Right lobe of liver (tissue), 6 donors: ENCODE measurements at places on chromosomes 3 and 15. TPM values are rescaled to one million over a fixed set of nuclear protein-coding genes. Genes with fewer than 3 reads are reported as not detected.

Gene SEMA6D
- 1.0 TPM for total RNA-seq

Gene AMIGO3
- total RNA-seq = 0.99 TPM

Gene TOP2B
- 33.2 TPM for total RNA-seq

Gene CSPG5
- total RNA-seq = not detected

Gene PLSCR2
- total RNA-seq = not detected

Gene GABRR3
- total RNA-seq = not detected

DNA sequence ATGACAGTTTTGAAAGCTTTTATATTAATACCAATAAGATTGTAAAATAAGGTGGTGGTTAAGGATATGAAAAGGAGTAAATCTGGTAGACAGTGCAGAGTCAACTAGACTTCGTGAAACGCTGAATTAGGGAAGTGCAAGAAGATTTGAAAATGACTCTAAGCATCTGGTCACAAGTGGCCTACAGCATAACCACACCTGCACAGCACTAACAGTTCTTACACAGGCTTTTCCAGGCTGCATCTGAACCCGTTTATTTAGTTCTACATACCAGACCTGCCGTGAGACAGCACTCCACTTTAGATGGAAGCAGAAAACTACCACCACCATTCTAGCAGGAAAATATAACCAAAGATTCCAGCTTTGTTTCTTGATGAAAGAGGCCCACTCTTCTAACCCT, 1.9 kb downstream of the DMXL2 start:
- no peak for DNase-seq

GRCh38 chr3:124773351-124774326, 43.4 kb downstream of the UMPS start:
- no peak for DNase-seq

DNA sequence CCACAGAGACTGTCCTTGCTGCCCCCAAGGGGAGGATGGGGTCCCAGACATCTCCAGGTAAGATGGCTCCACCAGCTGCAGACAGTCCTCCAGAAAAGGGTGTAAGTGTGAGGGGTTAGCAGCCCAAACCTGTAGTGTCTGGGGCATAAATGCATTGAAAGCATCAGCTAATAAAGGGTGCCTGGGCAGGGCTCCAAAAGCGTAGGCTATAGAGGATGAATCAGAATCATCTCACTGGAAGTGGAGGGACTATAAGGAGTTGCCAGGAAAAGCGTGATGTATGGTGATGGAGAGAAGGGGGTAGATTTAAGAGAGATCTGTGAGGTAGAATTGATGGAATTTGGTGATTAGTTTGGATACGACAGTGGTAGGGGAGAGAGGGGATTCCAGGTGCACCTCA, 79.9 kb upstream of the ONECUT1 start:
- DNase-seq = no peak

DNA sequence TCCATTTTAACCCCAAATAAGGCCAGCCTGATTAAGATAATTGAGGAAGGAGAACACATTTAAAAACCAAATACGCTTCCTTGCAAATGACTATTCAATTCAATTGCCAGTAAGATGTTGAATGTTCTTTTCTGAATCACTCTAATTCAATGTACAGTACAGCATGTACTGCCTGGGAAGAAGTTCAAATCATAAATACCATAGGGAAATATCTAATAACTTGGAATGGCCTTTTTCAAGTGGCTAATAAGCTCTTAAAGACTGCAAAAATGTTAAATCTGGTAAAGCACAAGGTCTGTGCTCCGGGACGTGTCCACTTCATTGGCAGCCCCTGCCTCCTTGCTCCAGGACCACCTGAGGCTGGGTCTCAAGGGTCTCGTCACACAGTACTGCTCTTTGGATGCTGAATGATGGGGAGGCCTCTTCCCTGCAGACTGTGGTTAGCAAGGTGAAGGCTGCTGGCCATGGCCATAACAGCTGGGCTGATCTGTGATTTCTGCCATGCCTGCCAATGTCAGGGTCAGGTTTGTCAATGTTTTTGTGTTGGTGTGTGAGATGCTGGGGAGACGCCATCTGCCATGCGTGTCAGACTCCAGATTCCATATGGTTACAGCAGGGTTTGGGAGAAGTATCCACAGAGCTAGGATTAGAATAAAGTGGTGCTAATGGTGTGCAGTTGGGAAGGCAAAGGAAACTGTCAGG, 300.5 kb downstream of the ADAMTS17 start:
- no peak for DNase-seq

- DNase-seq = no peak
Observed at GRCh38 chr3:194731506-194732073, 45.9 kb downstream of the FAM43A start.

- peak; percentile 31 for DNase-seq
Observed at GRCh38 chr15:75729326-75730069, 16.9 kb upstream of the CSPG4 start.

DNA sequence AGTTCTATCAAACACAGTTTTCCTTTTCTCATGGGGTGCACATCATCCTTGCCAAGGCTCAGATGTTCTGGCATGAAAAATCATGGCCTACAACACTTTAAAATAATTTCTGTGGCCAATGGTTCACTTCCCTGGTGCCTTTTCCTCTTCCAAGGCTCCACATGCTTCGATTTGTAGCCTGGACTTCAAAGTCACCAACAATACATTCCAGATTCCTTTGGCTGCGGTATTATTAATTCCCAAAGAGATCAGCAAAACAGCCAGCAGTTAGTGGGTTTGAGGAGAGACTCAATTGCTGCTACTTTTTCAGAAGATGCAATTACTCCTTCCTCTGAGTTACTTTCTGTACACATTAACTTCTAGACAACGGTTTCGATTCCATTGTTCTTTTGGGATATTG, 80.3 kb upstream of the CCDC80 start:
- DNase-seq = no peak

GRCh38 chr3:4380013-4380412, 76.8 kb downstream of the SETMAR start:
- no peak for DNase-seq

GRCh38 chr3:63479661-63480035, 172.8 kb upstream of the SNTN start:
- DNase-seq = no peak

DNA sequence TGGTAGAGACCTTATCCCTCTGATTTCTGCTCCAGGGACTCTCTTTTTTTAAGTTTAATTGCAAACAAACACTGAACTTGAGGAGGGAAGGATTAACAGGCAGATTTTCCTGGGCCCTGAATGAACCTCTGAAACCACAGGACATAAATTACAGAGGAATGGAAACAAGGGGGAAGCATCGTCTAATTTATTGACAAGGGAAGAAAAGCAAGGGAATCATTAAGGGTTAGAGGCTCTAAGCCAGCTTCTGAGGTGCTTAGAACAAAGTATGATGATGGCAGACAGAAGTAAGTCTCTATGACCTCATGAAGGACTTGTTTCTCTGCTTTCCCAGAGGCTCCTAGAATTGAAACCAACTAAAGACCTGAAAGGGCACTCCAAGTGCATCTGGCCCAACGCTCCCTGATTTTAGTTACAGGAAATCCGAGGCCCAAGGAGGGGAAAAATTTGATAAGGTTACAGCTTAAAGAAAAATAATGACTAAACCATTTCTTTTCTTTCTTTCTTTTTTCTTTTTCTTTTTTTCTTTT, 244.7 kb upstream of the NR2E3 start:
- no peak for DNase-seq

- no peak for DNase-seq
Observed at GRCh38 chr3:195171093-195171873, 99.7 kb downstream of the XXYLT1 start.

DNA sequence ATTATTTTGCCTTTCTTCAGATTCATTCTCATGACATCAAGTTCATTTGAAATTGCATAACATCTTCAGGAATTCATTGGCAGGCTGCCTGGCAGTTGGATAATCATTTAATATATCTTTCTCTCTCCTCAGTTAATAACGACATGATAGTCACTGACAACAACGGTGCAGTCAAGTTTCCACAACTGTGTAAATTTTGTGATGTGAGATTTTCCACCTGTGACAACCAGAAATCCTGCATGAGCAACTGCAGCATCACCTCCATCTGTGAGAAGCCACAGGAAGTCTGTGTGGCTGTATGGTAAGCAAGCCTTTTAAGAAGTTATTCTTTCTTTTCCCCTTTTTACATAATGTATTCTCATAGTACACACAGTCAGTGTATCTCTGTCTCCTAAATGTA, 38.2 kb downstream of the TGFBR2 start:
- peak; percentile 69 for DNase-seq

GRCh38 chr3:69864766-69865165, 125.5 kb downstream of the MITF start:
- DNase-seq = no peak

DNA sequence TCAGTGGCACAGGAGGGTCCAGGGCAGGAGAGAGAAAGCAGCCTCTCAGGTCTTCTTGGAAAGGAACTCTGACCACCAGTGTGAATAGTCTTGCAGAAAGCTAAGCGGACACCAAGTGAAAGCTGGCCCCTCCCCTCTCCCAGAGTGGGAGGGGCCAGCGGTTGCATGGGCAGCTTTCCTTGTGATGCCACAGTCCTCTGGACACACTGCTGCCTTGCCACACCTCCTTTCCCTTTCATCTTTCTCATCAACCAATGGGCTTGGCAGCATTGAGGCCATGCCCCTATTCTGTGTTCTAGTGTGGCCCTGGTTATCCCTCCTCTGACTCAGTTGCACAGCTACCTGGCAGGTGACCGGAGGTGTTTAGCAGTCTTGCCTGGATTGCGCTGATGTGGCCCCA, 49.7 kb upstream of the GOLGA6B start:
- DNase-seq = no peak

GRCh38 chr3:177379045-177379444, 181.8 kb upstream of the TBL1XR1 start:
- no peak for DNase-seq

DNA sequence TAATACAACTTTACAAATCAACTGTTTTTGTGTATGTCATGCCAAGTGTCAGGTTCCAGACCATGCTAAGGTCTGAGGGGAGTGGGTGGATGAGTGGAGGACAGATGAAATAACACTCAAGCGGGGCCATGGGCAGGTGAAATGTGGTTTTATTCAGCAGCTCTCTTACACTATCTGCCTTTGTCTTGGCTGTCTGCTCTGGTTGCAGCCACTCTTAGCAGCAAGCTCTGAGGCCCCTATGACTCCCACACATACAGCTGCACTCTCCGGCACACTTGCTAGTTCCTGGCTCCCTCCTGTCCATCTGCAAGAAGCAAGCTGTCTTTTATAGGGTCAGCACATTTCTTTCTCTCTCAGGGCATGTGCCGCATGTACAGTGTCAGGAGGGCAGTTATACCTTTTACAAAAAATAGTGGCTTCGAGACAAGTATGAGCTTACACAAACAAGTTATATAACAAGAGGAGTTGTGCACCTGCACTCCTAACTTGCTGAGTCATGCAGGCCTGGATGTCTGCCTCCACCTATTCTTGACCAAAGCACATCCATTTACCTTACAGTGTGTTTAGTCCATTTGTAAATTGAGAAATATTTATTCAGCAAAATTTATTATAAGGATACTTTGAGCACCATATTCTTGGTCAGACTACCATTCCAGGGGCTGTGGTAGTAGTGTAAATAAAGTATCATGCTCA, 683.7 kb upstream of the CBLB start:
- DNase-seq = no peak

DNA sequence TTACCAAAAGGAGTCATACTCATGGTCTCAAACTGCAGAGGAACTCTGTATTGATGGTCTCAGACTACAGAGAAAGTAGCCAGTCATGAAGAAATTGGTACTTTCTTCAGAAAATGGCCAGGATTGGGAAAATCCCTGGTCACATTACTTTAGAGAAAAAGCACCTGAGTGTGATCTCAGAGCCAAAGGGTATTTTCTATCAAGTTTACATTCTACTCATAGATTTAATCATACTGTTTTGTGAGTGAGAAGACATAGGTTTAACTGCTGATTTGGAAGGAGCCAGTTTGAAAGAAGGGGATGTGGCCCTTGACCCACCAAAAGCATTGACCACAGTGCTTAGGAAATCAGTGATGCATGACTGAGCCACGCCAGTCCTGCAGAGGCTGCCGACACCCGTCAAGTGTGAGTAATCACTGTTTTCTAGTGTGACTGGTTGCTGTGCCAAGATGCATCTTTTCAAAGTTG, 203.6 kb downstream of the AKAP13 start:
- DNase-seq = peak; percentile 56

- no peak for DNase-seq
Observed at GRCh38 chr3:61257148-61257547, 5.9 kb upstream of the FHIT start.

- DNase-seq = peak; percentile 39
Observed at GRCh38 chr15:59501597-59501996, 63.6 kb downstream of the FAM81A start.

- no peak for DNase-seq
Observed at GRCh38 chr15:68421798-68422402, 10.1 kb downstream of the ITGA11 start.

- no peak for DNase-seq
Observed at GRCh38 chr15:54619180-54619579, 577.6 kb downstream of the RSL24D1 start.

DNA sequence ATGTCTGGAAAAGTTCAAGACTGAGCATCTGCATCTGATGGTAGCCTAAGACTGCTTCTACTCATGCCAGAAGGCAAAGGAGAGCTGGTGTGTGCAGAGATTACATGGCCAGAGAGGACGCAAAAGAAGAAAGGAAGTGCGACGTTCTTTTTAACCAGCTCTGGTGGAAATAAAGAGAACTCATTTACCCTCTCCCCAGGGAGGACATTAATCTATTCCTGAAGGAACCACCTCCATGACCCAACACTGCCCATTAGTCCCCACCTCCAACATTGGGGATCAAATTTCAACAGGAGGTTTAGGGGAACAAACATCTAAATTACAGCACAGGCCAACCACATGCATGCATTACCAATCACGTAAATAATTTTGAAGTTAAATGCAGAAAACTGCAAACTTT, 1.5 kb upstream of the NCK1 start:
- no peak for DNase-seq

GRCh38 chr3:20648294-20648693, 462.3 kb upstream of the SGO1 start:
- DNase-seq = no peak

- no peak for DNase-seq
Observed at GRCh38 chr15:87703327-87704111, 553.0 kb downstream of the NTRK3 start.

- no peak for DNase-seq
Observed at GRCh38 chr3:149738876-149739275, 13.4 kb downstream of the COMMD2 start.

- DNase-seq = no peak
Observed at GRCh38 chr15:60928970-60929369, 300.1 kb downstream of the RORA start.
